ENCODE measurements at places on chromosomes 1 and 21.

GRCh38 chr1:65421351-65422025, 1.0 kb downstream of the LEPR start:
- no peak for DNase-seq

DNA sequence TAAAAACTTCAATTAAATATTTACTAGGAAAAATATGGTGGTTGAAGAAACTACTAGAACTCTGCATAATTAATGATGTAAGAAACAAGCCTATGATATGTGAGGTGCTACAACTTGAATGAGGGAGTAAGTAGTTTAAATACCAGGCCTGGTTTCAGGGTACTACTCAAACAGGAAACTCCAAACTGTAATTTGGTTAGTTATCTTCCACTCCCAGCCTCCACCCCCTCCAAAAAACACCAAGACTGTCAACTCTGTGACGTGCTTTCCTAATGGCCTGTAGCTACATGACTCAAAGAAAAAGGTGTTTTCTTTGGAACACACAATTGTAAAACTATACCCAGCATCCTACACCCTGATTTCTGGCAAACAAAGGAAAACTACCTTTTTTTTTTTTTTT, 55.9 kb upstream of the RCC1 start:
- DNase-seq: no peak

- DNase-seq: no peak
These were observed 52.4 kb downstream of the ARHGEF10L start for GRCh38 chr1:17591814-17592430.

GRCh38 chr1:112881742-112882127, 74.3 kb downstream of the SLC16A1 start:
- DNase-seq: no peak

GRCh38 chr1:31904339-31905092, 33.7 kb downstream of the PTP4A2 start:
- no peak for DNase-seq

DNA sequence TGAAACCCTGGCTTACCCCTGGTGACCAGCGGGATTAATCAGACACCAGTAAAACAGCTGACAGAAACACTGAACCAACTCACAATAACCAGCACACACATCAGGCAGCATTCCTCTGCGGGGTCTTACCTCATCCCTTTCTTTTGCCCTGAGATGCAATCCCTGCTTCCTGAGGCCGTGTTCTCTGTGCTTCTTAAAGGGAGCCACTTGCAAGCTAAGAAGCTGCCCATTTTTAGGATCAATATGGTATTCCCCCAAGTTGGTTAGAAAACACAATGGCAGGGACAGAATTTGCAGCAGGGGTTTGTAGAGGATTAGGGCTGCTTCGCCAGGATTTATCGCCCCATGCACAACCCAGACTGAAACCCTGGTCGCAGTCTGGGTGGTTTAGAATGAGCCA, 74.7 kb upstream of the OLIG2 start:
- no peak for DNase-seq

GRCh38 chr1:188723332-188724020, 1754.2 kb downstream of the BRINP3 start:
- DNase-seq: no peak

DNA sequence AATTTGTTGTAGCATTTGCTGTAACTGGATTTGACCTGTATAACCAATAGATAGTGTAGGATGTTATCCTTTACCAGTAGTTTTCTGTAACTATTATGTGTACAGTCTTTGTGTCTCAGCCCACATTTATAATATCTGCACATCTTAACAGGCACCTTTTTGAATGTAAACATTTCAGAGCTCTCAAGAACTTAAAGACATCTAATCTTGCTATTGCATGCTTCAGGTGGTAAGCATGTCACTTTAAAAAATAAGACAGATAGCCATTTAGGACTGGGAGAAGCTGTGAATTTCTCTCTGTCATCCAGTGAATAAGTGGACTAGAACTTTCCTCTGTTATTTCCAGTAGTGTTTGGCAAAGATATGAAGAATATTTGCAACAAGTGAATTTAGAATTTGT, 22.6 kb upstream of the GPR52 start:
- DNase-seq: no peak

DNA sequence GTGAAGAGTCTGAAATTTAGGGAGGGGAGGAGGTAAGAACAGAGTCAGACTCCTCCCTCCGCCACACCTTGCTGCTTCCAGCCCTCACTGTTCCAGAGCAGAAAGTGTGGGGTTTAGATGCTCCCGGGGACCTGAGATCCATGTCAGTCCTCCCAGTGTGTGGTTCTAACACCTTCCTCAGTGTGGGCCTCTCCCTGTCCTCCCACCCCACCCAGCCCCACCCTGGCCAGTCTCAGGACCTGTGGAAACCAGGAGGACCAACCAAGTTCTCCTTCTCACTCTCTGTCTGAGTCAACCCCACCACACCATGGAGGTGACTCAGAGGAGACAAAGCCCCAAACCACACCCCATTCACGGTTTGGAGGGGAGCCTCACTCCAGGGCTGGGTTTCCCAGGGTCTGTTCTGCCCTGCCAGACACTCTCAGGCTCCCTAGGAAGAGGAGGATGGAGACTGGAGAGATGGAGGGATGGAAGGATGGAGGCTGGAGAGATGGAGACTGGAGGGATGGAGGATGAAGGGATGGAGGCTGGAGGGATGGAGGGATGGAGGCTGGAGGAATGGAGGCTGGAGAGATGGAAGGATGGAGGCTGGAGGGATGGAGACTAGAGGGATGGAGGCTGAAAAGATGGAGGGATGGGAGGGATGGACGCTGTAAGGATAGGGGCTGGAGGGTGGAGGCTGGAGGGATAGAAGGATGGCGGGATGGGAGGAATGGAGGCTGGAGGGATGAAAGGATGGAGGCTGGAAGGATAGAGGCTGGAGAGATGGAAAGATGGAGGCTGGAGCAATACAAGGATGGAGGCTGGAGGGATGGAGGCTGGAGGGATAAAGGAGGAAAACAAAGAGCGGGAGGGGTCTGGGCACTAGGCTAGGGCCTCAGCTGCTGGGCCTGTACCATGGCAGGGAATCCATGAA, 100.9 kb upstream of the RUNX3 start:
- DNase-seq: no peak

- DNase-seq: peak; percentile 59
These were observed at the start of gene TNFRSF1B for GRCh38 chr1:12166834-12167492. Gene TNFRSF1B, plus strand, starts transcription at chr1:12166991. Its CDS starts 101 bp downstream, at chr1:12167092.

- DNase-seq: no peak
These were observed 24.0 kb downstream of the NPHP4 start for GRCh38 chr1:5968161-5968736.

GRCh38 chr1:185486346-185486745, 169.3 kb upstream of the IVNS1ABP start:
- DNase-seq: no peak

GRCh38 chr1:30284728-30285475, 438.5 kb downstream of the MATN1 start:
- no peak for DNase-seq

DNA sequence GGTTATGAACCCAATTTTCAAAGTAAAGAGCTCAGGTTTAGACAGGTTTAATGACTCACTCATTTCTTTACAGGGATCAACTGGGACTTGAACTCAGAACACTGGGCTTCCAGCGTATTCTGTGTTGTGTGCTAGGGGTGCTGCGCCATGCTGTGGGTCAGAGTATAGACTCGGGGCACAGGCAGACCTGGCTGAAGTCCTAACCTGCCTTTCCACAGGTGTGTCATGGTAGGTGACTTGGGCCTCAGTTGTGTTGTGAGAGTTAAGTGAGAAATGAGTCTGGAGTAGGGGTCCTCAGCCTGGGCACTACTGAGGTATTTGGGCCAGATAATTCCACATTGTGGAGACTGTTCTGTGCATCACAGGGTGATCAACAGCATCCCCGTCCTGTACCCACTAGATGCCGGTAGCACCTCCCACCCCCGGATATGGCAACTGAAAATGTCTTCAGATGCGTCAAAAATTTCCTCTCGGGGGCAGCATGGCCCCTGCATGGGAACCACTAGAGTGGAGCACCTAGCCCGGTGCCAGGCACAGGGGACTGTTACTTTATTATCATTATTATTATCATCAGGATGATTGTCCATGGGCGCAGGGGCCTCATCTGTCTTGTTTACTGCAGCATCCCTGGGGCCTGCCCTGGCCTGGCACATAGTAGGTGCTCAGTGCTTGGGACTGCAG, 575.5 kb downstream of the PTPRU start:
- DNase-seq: peak; percentile 1

DNA sequence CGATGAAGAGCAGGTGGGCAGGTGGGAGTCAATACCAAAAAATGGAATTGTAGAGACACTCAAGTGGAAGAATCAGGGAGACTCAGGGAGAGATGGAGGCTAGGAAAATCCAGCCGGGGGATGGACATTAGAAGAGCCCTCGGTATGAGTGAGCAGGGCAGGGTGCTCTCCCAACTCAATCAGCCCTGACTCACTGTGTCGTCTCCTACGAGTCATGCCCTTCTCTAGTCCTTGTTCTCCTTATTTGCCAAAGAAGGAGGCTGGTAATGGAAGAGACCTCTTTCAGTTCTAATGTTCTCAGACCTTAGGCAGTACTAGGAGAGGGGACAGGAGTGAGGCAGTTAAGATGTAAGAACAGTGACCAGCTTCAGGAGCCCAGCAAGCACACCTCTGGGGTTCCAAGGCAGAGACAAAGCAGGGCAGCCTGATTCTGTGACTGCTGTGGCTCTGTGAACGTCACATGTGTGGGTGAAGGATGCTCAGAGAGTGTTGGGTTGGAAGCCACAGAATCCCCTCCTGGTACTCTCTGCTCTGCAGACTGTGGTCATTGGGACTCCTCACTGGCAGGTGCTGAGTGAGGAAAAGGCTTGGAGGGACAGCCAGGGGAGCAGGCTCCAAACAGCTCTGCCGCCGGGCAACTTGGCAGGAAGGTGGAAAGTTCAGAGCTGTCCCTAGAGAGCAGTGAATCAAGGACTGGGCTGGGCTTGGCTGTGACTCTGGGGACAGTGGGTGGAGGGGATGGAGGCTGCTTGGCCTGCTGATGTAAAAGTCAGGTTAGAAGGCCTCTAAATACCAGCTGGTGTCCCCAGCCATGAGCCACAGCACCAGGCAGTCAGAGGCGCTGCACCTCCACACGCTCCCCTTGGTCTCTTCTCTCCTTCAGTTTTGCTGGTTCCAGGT, 11.1 kb upstream of the GJA5 start:
- DNase-seq: no peak

GRCh38 chr1:31702836-31703404, 897 bp downstream of the COL16A1 start:
- no peak for DNase-seq
